ENCODE measurements at places on chromosomes 2 and 18.

DNA sequence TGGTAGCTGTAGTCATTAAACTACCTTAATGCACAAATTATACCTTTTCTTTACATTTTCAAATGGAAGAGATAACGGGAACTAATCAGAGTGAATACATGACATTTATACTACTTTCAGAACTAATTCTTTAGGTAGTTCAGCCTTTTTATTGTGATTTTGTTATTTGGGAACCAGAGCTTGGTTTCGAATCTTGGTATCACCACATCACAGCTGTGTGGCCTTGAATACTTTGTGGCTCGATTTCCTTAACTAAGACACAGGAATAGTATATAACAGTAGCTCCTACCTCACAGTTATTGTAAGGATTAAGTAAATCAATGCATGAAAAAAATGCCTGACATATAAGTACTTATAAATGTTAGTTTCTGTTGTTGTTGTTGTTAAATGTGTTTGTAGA lies 240.0 kb downstream of the WDR7 start:
- DNase-seq, result no peak

DNA sequence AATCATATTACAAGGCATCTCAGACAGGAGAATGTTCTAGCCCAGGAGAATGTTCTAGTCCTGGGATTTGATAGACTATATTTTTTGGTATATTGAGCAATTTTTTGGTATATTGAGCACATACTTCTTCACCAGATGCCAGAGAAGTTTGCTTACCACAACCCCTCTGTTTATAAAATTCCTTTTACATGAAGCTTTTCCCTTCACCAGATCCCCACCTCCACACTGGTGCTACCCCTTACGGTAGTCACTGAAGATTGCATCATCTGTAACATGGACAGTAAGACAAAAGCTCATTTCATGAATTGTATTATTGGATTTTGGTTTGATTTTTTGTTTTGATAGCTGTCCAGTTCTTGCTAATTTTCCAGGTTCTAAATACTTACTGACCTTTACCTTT lies 7.2 kb upstream of the HNMT start:
- DNase-seq, result no peak

- no peak for DNase-seq
These were observed 2.7 kb downstream of the YPEL5 start for GRCh38 chr2:30149513-30149912.

DNA sequence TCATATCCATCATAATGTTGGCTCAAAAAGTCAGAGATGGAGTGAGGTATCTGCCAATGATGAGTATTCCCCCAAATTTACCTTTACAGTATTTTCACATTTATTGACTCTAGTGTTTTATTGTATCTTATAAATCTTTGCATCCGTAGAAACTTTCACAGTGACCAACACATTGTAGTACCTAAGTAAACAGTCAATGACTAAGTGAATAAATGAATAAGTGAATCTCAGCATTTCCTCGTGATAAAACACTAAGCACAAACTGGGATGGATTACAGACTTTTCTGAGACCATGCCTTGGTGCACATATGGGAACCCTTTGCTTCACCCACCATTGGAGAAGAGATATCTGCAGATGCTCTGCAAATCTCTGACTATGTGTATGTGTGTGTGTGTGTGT lies 429.9 kb downstream of the NR4A2 start:
- no peak for DNase-seq

DNA sequence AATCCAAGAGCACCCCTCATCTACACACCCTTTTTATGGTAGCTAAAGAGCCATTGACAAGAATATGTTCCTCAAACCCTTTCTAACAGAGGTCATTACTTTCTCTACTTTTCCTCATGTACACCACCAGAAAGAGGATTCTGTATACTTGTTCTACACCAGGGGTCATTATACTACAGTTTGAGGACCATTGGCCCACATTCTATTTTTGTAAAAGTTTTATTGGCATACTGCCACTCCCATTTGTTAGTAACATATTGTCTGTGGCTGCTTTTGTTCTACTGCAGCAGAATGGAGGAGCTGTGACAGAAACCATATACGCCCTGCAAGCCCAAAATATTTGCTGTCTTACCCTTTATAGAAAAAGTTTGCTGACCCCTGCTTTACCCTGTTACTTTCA lies 14.3 kb downstream of the HTR2B start:
- no peak for DNase-seq

DNA sequence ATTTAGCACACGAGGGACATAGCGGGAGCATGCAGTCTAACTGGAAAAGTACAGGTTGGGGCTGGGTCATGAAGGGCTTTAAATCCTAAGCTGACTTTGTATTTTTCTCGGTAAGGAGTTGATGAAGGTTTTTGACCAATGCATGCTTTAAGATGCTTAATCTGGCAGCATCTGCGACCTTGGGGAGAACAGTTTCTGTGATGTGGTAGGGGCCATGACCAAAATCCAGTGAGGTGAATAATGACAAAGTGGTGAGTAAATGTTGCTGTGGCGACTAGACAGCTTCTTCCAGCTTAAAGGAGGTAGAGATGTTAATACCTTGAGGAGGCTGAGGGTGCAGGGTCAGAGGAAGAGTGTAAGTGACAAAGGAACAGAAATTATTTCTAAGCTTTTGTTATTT lies 174.6 kb upstream of the ALPP start:
- no peak for DNase-seq

GRCh38 chr2:16162491-16163040 lies 222.2 kb downstream of the MYCN start:
- no peak for DNase-seq

- peak; percentile 34 for DNase-seq
These were observed 675 bp downstream of the PRKD3 start for GRCh38 chr2:37323781-37324535.

DNA sequence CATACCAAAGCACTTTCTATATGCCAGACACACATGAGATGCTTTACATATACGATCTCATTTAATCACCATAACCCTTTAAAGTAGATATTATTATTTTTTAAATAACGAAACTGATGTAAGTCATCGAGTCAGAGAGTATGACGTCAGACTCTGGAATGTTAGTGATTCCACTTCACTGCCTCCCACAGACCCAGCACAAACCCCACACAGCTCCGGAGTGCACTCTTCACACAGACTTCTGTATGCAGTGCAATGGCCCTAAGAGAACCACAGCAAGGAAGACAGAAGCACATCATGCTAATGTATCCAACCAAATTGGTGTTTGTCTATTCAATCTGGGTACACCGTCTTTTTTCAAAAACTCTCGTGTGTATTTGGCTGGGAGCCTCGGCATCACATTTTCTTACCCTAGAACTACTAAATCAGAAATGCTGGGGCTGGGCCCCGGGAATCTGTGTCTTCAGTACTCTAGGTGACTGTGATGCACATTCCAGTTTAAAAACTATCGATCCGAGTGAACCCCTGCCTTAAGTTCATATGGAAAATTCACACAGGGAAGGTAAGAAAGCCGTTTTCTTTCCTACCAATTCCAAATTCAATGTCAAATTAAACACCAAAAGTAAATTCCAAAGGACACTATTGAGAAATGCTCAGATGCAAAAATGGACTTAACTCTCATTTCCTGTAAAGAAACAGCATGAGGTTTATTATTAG lies 117.7 kb upstream of the ACVR1C start:
- no peak for DNase-seq

GRCh38 chr2:241011751-241012510 lies 13.5 kb downstream of the SNED1 start:
- DNase-seq, result peak; percentile 5

DNA sequence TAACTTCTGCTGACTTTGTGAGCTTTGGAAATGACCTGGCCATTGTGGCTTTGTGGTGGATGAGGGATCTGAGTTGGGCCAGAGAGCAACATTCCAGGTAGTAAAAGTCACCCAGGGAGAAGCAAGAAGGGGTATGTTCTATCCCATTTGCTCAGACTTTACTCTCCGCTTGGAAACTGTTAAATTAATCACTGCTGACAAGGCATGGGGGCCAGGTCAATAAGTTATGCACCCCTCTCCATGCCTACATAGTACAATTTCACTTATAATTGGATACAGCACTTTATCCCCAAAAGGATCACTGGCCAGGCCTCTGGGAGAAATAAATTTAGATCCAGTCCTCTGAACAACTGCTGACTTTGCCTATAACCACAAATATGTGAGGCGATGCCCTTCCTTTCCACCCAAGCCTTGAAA lies 92.1 kb downstream of the RPRM start:
- no peak for DNase-seq

GRCh38 chr2:80326214-80326613 lies 21.7 kb upstream of the LRRTM1 start:
- no peak for DNase-seq

DNA sequence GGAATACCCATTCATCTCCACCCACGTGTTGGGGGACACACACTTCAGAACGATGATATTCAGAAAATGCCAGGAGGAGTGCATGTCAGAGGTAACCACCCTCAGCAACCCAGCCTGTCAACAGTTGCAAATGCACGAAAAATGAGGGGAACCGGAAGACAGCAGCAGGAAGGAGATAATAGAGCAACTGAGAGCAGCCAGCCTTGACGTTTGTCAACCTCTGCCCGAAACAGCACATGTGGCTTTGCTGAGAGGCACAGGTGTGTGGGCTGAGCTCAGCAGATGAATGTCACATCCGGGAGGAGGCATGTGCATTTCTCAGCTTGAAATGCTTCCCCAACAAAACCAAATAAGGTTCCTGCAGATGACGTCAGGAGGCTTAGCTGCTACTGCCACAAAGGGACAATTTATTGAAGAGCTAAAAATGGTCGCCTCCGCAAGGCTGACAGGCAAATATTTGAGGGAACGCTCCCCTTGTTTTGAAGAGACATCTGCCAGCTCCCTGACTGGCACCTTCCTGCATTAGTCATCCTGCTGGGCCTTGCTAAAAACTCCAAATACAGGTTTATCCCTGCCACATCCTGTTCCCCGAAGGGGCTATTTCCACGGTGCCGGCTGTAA lies 419.0 kb downstream of the NBAS start:
- peak; percentile 46 for DNase-seq

DNA sequence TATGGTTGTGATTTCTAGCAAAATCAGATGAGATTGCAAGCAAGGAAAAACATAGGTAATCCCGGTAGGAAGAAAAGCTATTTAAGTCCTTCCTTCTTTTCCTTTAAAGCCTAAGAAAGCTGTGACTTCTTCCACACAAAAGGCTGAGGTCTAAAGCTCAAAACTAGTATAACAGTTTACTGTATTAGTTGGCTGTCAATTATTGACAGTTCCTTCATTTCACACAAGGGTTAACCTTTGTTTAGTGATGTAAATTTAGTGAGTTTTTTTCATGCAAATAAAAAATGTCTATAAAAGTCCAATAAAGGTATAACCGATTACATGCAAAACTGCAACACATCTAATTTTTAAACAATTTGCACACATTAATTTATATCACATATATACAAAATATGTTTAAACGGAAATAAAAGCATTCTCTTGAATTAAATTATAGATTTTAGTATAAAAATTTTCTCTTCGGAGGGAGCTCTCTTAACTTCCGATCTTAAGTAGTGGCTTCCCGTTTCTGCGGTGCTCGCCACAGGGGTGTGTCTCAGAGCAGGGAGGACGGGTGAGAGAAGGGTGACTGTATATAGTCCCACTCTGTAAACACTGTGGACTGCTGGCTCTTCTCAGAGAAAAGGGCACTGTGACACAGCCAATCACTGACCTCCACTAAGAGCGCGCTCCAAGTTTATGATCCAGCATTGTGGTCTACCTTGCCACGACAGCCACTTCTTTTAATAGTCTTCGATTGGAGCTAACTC lies 33.4 kb downstream of the TTR start:
- no peak for DNase-seq

DNA sequence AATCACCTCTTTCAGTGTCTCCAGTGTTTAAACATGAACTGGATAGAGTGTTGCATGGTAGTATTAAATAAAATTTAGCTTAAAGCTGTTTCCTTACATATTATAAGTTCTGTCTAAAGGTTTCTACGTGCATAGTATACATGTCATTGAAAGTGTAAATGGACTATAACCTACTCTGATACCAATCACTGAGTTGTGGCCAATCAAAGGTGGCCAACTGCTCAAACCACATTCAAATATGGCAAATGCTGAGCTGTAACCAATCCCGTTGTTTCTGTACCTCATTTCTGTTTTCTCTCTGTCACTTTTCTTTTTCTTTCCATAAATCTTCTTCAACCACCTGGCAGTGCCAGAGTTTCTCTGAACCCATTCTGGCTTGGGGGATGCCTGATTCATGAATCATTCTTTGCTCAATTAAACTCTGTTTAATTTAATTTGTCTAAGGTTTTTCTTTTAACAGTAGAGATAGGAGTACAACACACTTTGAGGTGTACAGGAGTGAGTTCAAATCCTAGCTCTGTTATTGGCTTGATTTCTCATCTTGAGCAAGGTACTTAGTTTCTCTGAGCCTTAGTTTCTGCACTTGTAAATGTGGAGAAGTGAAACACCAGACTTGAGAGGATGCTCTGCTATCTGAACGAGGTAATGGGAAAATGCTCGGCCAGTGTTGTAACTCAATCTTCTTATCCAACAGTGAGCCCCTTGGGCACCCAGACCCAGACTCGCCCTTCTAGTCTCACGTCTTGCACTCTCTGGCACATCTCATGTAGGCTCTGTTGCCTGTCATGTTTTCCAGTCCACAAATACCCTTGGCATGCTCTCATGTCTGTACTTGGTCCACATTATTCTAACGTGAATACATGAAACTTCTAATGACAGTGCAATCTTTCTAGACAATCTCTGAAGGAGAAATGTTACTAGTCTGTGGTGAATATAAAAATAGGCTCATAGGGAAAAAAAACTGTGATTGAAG lies 228.0 kb downstream of the PIK3C3 start:
- DNase-seq, result no peak

DNA sequence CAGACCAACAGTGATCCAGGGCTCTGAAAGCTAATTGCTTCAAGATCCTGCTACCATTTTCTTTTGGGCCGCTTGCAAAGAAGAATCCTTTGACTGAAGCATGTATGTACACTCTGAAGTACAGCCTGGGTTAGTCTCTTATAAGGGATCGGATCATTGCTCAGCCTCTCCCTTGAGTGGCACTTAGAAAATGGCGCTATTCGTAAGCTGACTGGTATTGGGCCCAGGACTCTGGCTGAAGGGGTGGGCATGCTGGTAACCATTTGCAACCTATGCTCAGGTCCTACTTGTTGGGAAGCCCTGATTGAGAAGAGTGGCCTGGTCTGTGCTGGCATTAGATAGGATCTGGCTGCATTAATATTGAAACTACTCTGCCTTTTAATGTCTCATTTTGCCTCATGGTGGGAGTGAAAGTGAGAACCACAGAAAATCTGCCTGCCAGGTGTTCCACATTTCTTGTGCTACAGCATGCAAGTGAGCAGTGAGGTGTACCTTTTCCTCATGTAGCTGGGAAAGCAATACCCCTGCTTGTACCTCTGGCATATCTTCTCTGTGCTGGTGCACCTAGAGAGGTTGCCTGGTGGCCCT lies 661 bp upstream of the MGAT5 start:
- DNase-seq, result no peak

DNA sequence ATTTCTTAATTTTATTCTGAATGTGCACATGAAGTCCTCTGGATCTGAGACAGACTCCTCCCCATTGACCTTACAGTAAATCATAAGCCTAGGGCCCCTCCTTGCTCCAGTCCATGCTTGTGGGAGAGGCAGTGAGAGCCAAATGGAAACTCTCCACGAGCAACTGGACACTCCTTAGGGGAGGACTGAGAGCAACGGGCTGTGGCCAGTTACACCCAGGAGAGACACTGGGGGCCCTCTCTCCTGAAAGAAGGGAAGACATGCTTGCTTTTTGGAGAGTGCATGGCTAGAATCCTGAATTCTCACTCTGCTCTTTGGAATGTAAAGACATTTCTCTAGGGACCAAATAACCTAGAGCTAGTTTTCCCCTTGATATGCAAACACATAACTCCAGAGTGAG lies 49.0 kb upstream of the BIN1 start:
- DNase-seq, result no peak

- no peak for DNase-seq
These were observed 114.2 kb downstream of the CALCRL start for GRCh38 chr2:187333804-187334203.

Data from activated gamma-delta T cell treated with Interleukin-2 at 50 U/mL for 16 hours (primary cell).